Stimulated activated CD8-positive, alpha-beta memory T cell treated with anti-CD3 and anti-CD28 coated beads, Interleukin-4, amount 100 ng/mL, for 4 hours (primary cell): ENCODE measurements at places on chromosomes 3 and 15.

- DNase-seq, result no peak
These were observed 63.4 kb downstream of the EOMES start for GRCh38 chr3:27658741-27659140.

- DNase-seq, result no peak
These were observed 65.7 kb upstream of the IL12A start for GRCh38 chr3:159922861-159923312.

DNA sequence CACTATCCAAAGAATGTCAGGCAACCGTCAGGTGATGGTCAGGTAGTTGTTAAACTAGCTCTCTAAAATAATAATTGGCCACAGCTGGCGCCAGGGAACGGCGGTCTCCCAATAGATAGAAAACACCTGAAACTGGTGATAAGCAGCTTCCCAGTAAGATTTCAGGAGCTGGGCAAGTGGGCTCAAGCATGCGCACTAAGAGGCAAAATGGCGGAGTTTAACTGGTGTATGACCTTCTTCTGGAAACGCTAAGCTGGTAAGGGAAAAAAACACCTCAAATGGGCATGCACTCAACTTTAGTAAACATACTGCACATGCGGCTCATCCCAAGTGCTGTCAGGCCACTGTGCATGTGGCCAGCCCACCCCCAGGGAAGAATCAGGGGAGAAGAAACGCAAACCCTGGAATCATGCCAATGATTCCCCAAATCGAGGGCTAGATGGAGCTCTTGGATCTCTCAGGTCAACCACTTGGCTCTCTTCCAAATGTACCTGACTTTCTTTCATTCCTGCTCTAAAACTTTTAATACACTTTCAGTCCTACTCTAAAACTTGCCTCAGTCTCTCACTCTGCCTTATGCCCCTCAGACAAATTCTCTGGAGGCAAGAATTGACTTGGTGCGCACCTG, 195.0 kb downstream of the ZNF621 start:
- DNase-seq, result no peak

DNA sequence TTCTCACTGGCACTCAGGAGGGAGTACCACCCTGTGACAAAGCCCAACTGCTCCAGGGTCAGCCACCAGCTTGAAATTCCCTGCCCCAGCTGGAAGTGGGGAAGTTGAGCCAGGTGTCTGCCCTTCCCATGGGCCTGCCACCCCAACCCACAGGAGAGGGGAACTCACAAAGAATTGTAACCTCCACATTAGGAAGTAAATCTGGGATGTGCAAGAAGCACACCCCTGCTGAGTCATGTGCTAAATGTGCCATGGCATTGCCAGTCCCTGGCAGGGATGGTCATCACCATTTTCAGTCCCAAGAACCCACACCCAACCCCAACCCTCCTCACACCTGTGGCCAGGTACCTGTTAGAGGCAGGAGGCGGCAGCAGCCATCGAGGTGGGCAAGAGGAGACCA, 165.2 kb upstream of the THBS1 start:
- DNase-seq, result no peak

DNA sequence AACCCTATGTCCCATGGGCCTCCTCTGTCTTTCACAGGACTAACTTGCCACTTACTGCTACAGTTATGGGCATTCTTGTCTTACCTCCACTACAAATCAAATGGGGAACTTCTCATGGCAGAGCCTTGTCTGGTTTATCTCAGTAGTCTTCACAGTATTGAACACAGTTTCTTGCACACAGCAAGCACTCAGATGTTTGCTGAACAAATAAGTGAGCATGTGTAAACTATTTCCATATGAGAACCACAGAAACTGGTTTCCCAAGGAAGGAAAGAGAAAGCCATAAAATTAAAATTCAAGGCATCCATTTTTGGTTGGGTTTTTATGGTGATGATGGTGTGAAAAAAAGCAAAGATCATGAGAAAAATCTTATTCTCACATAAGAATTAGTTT, 189.2 kb downstream of the MEX3B start:
- no peak for DNase-seq

DNA sequence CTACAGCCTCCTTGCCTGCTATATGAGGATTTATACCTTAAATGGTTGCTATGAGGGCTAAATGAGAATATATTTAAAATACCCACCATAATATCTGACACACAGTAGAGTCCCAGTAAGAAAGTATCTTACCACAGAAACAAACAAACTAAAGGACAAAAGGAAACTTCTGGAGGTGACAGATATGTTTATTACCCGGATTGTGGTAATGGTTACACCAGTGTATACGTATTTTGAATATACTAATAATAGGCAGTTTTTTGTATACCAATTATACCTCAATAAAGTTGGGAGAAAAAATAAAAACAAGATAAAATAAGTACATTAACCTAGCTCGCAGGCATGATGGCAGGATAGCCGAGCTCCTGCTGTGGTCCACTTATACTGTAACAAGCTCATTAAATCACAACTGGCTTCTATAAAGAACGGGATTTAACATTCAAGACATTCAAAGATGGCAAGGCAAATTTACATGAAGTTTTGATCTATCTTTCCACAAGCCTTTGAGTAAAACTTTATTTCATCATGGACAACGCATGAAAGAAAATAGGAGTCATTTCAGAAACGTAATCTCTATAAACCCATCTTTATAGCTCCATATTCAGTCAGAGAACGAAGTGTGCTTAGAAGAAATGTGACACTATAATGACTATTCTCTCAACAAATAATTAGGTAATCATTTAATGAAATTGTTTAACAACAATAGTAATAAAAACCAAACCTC, 1.5 kb downstream of the RPN1 start:
- no peak for DNase-seq

GRCh38 chr3:4850211-4850927, 128.9 kb upstream of the BHLHE40 start:
- DNase-seq, result peak; percentile 22

GRCh38 chr3:140629357-140630137, 48.3 kb upstream of the TRIM42 start:
- DNase-seq, result no peak

- no peak for DNase-seq
These were observed 101.5 kb upstream of the ASB14 start for GRCh38 chr3:57393977-57394376.

DNA sequence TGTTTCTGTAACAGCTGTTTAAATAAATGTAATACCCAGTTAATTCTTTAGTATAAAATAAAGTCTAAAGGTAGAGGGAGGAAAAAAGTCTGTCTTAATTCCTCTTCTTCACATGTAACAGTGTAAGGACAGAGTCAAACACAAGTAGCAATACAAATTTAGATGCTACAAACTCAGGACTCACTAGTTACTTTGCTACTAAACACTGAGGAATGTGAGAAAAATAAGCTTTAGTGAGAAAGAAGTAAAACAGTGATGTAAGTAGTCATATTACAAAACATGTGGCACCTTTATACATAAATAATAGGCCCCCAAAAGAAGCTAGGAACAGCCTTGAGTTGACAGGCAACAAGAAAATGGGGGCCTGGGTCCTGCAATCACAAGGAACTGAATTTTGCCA, 113.0 kb downstream of the TBC1D5 start:
- no peak for DNase-seq

DNA sequence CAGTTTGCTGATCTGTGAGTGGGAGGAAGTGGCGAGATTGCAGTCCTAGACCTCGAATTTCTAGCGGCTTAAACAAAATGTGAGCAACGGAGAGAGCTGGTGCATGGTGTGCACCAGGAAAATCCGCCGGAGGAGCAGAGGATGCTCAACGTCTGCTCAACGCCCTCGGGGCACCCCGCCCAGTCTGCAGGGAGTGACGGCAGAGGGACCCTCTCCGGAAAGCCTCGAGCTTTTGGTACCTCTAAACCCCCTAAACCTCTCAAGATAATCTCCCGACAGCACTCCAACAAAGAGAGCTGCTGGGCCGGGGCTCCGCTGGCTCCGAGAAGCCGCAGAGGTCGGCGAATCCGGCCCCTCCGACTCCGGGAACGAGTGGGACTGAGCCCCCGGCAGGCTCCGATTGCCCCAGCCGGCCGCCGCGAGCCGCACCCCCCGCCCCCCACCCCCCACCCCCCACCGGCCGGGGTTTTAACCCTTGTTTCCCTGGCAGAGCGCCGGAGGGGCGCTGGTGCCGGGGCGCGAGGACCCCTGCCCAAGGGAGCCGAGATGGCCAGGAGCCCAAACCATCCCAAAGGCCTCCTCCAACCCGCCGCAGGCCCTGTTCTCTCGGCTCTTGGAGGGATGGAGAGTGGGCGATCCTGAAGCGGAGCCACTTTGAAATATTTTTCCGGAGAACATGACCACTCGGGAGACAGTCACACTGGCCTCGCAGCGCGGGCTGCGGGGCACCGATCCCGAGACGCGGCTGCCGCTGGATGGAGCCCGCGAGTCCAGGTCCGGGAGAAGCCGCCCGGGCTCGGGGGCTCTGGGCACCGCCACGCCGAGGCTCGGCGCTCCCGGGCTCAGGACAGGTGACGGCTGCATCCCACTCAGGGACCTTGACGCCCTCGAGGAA, 1.5 kb downstream of the MEGF11 start:
- DNase-seq, result no peak
